ENCODE measurements at places on chromosomes 3 and 15. TPM values are rescaled to one million over a fixed set of nuclear protein-coding genes. Genes with fewer than 3 reads are reported as not detected.

- peak; percentile 1 for DNase-seq
These were observed 49.1 kb upstream of the KLF13 start for GRCh38 chr15:31277335-31278060.

- peak; percentile 14 for DNase-seq
These were observed 145.1 kb downstream of the LSAMP start for GRCh38 chr3:116300226-116300625.

DNA sequence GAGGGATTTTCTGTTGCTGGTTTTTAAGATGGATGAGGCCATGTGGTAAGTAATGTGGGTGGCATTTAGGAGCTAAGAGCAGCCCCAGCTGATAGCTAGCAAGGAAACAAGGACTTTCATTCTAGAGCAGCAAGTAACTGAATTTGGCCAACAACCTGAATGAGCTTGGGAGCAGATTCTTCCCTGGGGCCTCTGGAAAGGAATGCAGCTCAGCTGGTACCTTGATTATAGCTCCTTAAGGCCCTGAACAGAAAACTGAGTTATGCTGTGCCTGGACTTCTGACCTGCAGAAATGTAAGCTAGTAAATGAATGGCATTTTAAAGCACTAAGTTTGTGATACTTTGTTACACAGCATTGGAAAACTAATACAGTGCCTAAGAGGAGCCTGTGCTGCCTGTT lies 565.5 kb downstream of the PDCD6IP start:
- DNase-seq: no peak

GRCh38 chr3:159751752-159752151 lies 236.9 kb upstream of the IL12A start:
- DNase-seq: no peak

The CDHR4 gene
- total RNA-seq: 0.17 TPM
